ENCODE measurements at places on chromosomes 12 and 14.

DNA sequence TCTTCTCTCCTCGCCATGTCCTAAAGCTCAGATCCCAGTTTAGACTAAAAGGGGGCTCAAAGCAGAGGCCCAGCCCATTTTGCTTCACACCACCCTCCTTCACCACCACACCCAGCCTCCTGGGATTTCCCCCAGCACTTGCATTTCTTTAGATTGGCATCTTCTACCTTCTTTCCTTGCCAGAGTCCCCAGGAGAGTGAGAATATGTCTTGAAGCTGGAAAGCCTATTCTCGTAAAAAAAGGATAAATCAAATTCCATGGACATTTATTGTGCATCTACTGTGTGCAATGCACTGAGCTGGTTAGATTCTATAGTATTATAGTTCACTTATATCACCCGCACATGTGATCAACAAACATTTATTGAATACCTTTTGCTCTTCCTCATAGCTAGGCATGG lies 10.2 kb downstream of the FBXW8 start:
- DNase-seq = no peak

DNA sequence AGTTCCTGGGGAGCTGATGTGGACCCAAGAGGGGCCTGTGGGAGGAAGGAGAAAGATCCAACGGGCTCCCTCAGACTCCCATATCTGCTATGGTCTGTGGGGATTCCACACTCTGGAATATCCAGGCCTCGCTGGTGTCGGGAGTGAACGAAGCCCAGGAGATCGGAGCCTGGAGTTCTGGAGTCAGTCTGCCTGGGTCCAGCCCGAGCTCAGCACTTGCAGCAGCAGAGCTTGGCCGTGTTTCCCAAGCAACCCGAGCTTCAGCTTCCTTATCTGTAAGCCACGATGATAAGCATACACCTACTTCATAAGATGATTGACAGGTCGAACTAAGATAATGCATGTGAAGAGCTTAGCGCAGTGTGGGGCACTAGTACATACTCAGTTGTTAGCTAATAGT lies 10.1 kb downstream of the LTBP2 start:
- no peak for DNase-seq

DNA sequence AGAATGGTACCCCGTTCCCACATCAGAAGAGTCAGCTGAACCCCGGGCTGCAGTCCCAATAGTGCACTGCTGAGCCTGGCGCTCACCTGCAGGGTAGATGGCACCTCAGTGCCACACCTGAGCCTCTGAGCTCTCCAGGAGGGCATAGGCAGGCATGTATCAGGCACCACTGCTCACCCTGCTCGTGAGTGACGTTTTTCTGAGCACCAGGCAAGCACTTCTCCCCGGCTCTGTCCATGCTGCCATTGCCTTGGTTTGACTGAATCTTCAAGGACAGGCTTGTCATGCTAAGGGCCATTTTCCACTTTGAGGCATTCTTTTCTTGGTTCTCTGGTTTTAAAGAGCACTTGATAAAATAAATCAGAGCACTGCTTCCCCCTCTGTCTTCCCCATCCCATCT lies 161.6 kb upstream of the PRMT8 start:
- no peak for DNase-seq

GRCh38 chr14:69284170-69284569 lies 24.2 kb downstream of the GALNT16 start:
- no peak for DNase-seq

- DNase-seq = no peak
These were observed 65.9 kb upstream of the WSCD2 start for GRCh38 chr12:108063192-108063591.

DNA sequence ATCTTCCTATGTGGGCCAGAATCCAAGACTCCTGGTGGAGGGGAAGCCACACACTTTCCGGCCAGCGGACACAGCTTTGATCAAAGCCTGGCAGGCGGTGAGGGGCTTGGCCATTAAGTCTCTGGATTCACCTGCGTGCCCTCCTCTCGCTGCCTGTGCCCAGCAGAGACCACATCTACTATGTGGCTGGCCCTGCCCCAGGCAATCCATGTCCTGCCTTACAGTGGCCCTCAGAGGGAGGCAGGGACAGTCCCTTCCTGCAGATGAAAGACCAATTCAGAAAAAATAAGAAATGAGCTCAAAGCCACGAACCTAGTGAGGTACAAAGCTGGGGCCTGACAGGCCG lies 82.7 kb upstream of the GPR68 start:
- no peak for DNase-seq

DNA sequence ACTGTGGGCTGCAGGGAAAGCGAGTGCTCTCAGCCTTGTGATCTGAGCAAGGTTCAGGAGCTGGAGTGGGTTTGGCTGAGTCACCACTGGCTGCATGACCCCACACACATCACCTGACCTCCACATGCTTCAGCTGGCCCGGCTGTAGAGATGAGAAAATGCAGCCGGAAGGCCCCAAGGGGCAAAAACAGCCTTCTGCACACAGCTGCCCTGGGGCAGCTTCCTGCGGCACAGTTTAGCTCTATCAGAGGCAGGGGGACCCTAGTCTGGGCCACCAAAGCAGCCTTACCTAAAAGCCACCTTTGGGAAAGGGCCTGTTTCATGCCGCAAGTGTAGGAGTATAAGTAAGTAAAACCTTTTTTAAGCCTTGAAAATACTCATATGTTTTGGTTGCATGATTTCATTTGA lies 123.3 kb downstream of the SSPN start:
- no peak for DNase-seq

- DNase-seq = no peak
These were observed 92.4 kb upstream of the TSPAN8 start for GRCh38 chr12:71250166-71250565.

DNA sequence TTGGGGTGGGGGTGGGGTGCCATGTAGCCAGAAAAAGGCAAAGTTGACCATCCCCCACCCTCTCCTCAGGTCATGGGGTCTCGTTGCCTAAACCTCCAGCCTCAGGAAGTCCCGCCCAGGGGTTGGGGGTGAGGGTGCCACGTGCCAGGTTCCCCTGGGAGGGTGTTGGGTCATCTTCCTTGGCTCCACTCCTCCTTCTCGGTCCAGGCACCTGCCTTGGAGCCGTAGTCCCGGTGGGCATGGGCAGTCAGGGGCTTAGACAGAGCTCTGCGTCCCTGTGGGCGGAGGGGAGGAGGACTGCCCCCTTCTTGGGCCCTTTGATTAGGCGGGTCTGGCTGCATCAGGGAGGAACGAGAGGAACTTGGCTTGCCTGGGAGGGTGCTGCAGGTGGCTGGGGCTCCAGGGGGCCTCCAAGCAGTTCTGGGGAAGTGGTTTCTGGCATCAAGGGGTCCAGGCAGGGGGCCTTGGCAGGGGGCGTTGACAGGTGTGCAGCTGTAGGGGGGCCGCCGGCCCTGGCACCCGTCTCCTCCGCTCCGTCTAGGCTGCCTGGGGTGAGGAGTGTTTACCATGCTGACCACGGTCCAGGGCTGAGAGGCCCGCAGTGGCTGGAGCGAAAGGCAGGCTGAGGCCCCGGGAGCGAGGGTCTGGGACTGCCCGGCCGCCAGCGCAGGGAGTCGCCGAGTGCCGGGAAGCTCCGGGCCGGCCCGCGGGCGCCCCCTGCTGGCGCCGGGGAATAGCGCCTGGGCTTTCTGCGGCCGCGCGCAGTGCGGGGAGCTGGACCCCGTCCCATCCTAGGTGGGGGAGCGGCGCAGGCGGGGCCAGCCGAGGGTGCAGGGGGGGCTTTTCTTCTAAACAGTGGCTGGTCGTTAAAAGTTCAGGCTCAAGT lies 7.9 kb downstream of the SETD1B start:
- DNase-seq = peak; percentile 42

DNA sequence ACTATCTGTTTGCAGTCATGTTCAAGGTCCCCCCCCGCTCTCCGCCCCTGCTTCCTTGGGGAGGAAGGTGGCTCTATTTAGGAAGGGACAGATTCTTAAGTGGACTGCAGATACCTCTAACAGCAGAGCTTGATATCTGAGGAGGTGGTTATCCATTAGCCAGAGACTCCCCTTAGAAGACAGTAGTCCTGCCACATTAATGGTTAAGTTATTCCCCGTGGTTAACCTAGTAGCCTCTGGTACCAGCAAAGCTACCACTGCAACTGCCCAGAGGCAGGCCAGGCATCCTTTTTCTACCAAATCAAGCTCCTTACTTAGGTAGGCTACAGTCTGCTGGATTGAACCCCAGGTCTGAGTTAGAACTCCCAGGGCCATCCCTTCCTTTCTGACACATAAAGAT lies 162.1 kb upstream of the AVPR1A start:
- DNase-seq = no peak

- no peak for DNase-seq
These were observed 186.7 kb downstream of the ANO2 start for GRCh38 chr12:5758347-5758746.

GRCh38 chr12:116361414-116362223 lies 84.1 kb upstream of the MED13L start:
- no peak for DNase-seq

DNA sequence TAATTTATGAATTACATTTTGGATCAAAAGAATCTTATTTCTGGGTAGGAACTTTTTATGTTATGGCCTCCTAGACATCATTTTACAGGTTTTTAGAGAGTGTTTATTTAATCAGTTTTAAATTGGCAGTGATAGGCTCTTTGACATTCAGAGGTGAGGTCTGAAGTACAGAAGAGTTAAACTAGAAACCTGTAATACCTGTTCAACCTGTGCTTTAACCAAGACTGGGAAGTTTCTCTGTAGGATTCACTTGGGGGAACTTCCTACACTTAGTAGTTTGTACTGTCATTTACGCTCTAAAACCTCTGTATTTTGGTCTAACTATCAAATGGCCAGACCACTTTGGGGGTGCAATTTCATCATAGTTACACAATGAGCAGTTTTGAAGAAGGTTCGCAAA lies 35.9 kb downstream of the PLEKHA5 start:
- DNase-seq = no peak

- no peak for DNase-seq
These were observed 38.1 kb upstream of the NT5DC3 start for GRCh38 chr12:103879048-103879692.

DNA sequence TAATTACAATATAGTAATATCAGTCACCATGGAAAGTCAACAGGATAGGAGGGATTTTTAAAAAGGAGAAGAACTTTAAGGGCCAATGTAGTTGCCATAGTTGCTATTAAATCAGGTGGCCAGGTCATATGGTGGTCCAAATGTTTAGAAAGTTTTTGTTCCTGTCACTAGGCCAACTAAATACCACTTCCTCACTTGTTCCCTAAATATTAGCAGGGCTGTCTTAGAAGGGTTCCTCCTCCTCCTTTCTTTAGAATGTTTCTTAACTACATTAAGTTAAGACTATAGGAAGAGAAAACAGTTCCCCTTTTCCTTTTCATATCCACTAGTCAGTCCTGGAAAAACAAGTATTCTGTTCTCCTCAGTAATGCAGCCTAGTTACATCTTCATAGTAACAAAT lies 50.3 kb downstream of the MON2 start:
- peak; percentile 94 for DNase-seq

GRCh38 chr14:74147571-74147970 lies 62.8 kb downstream of the LIN52 start:
- no peak for DNase-seq

- DNase-seq = no peak
These were observed 141.5 kb upstream of the ARID2 start for GRCh38 chr12:45587877-45588533.

DNA sequence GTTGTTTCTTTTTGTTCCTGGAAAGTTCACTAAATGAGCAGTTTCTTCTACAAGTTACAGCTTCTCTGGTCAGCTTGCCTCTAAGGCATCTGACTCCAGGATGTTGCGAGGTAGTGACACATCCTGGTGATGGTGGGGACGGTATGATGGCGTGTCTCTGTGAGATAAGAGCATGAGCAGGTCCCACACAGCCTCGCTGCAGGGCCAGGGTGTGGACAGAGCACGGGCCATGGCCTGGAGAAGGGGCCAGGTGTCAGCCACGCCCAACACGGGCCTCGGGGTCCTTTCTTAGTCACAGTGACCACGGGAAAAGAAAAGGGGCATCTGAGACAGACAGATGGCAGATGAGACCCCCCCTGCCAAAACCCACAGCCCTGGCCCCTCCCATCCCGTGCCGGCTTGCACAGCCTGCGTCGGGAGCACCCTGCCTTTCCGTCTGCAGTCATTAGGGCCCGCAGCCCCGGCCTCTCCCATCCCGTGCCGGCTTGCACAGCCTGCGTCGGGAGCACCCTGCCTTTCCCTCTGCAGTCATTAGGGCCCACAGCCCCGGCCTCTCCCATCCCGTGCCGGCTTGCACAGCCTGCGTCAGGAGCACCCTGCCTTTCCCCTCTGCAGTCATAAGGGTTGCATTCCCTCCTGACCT lies 79.3 kb upstream of the DYNC1H1 start:
- DNase-seq = no peak

GRCh38 chr14:76050797-76051392 lies 65.3 kb downstream of the IFT43 start:
- peak; percentile 65 for DNase-seq

DNA sequence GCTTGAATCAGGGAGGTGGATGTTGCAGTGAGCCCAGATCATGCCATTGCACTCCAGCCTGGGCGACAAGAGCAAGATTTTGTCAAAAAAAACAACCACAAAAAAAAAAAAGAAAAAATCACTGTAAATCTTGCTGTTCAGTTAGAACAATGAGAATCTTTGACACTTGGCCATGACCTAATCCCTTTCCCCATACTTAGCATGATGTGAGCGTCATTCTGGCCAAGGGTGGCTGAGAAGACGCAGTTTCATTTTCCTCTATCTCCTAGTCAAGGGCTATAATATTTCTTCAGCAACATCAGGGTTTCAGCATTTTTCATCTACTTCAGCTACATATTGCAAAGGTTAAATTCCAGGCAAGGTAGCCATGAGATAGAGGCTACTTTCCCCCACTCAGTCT lies 599.4 kb upstream of the MDGA2 start:
- DNase-seq = no peak

DNA sequence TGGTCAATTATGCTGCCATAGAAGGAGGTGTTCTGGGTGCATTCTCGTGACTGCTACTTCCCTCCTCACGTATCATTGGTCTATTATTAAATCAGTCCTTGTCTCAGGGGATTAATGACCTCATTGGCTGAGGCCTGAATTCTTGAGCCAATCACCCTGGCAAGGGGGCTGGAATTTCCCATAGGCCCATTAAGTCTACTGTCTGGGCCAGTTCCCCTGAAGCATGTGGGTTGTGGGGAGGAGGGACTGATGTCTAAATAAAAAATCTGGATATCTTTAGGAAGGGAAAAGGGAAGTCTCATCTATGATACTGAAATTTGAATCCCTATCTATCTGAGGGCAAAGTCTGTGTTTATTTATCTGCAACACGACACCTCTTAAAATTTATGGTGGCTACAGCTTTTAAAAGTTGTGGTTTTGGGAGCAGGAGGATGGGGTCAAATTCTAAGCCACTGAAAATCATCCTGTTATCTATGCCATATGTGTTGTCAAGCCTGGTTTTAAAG lies 71.9 kb downstream of the DYRK2 start:
- DNase-seq = no peak

GRCh38 chr14:100290607-100291304 lies 15.5 kb downstream of the SLC25A29 start:
- DNase-seq = no peak

- peak; percentile 63 for DNase-seq
These were observed 114.6 kb downstream of the PPFIA2 start for GRCh38 chr12:81644503-81644902.

- peak; percentile 55 for DNase-seq
These were observed 20.3 kb upstream of the TMX1 start for GRCh38 chr14:51219473-51220448.
